ENCODE measurements at places on chromosomes 16 and 17. TPM values are rescaled to one million over a fixed set of nuclear protein-coding genes. Genes with fewer than 3 reads are reported as not detected.

Gene PRAC2
- polyA plus RNA-seq = not detected

Gene IGF2BP1
- 13.0 TPM for polyA plus RNA-seq

Gene HS3ST6
- polyA plus RNA-seq = not detected

Gene CCL23
- not detected for polyA plus RNA-seq

Gene RAD51C
- polyA plus RNA-seq = 25.1 TPM

Gene ITGA2B
- polyA plus RNA-seq = 3.9 TPM

Gene TMEM98
- polyA plus RNA-seq = 65.1 TPM

Gene FBXW10
- 0.56 TPM for polyA plus RNA-seq

Gene HOXB6
- not detected for polyA plus RNA-seq

Gene ZNF18
- 19.8 TPM for polyA plus RNA-seq

Measured in neural cell (in vitro differentiated cells).